Prostate gland (tissue), 2 donors: ENCODE measurements at places on chromosomes 3 and 15.
A peak's percentile ranks its signal among the peaks of the same experiment; 100 is the strongest.

DNA sequence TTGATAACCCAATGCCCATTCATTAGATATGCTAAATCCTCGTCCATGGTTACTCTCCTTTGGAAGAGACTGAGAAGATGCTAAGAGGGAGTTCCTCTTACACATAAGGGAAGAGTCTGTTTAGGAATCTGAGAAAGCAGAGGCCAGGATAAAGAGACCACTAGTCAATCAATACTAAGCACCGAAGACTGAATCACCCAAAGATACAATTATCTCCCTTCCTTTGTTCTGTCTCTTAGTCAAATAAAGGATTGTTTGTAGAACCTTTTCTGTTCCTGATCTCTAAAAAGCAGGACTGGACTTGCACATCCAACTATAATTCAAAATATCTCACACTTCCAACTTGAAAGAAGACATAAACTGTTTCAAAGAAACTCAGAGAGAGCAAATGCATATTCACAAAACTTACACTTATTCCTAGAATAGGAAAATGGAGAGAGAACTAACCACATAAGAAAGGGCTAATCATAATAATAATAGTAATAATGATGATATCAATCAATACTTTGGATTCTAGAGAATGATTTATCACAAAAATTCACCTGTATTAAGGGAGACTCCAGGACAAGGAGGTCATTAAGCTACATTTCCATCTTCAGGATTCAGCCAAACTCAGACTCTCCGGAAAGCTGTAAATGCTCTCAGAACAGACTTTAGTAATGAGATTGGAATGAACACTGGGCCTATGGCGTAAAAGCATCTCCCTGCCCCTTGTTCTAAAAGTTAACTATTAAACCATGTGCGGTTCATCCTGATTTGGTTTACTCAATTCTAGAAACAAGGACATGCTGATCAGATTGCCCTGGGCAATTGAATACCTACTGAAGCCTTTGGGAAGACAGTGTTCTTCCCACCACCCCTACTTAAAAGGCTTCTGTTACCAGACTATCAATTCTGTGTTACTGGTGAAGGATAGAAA lies 401.5 kb downstream of the ZBTB20 start:
- no peak for DNase-seq
- H3K27ac ChIP-seq = peak overlapping the region; percentile 26
- H3K36me3 ChIP-seq = no peaks in the 10 kb centered on the region

DNA sequence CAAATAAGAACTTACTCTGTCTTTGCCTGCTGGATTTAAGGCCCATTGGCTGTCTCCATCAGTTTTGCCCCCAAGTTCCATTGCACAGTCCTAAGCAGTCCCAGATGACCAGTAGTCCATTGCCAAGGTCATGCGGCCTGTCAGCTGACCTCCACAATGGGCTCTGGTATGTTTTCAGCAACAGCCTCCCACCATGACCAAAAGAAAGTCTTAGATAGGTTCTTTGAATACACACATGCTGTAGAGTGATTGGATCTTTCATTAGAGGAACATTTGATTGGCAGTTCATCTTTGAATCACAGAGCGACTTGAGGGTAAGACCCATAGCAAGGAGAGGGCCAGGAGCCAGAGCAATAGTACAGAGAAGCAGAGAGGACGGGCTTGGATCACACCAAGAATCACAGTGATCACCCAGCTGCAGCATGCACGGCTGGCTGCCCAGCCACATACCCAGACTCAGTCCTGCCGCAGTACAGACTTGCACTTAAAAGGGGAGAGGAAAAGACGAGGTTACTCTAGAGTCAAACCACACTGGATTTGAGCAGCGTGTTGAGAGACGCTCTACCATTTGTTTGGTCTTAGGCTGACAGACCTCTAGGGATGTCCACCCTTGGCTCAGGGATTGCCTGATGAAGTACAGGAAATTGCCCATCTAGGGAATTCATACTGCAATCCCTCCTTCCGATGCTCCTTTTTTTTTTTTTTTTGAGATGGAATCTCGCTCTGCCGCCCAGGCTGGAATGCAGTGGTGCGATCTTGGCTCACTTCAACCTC lies 50.4 kb downstream of the APH1B start:
- no peak for DNase-seq
- H3K4me1 ChIP-seq = no peaks in the 10 kb centered on the region
- H3K36me3 ChIP-seq = no peaks in the 10 kb centered on the region
- H3K4me3 ChIP-seq = no peak overlapping the region
- no peaks in the 10 kb centered on the region for H3K27me3 ChIP-seq

GRCh38 chr3:161405836-161406235 lies 34.5 kb upstream of the SPTSSB start:
- no peaks in the 10 kb centered on the region for H3K36me3 ChIP-seq
- H3K27me3 ChIP-seq = no peaks in the 10 kb centered on the region
- no peaks in the 10 kb centered on the region for H3K4me1 ChIP-seq
- no peak overlapping the region for H3K27ac ChIP-seq
- no peak overlapping the region for H3K4me3 ChIP-seq

DNA sequence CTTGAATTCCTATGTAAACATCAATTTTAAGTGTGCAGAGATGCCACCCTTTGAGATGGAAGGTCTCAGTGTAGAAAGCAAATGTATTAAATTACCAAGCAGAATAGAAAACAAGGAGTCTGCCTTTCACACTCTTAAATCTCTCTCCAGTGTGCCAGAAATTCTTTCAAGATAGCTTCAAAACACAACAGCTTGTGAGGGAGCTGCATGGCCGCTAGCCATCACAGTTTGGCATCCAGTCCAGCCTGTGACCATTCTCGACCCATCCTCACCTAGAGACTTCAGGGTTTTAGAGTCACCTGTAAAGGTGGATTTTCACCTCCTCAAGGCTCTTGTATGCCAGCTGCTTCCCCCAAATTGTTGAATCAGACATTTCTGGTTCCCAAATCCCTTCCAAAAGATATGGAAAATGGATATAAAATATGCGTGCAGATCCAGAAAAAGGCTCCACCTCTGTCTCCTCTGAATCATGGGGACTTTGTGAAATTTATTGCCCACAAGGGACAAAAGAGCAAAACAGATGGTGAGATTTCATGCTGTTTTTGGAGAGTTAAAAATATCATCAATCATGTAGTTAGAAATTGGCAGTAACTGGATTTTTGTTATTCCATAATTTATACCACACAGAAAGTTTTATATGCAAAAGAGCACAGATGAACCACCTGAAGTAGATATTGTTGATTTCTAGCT lies 114.2 kb upstream of the THRB start:
- H3K4me1 ChIP-seq = no peaks in the 10 kb centered on the region
- H3K36me3 ChIP-seq = no peaks in the 10 kb centered on the region
- H3K27me3 ChIP-seq = no peaks in the 10 kb centered on the region
- no peak overlapping the region for H3K27ac ChIP-seq
- no peak for DNase-seq

- DNase-seq = no peak
- H3K27ac ChIP-seq = no peak overlapping the region
- no peak overlapping the region for H3K4me3 ChIP-seq
- no peaks in the 10 kb centered on the region for H3K36me3 ChIP-seq
- H3K27me3 ChIP-seq = no peaks in the 10 kb centered on the region
Measured at GRCh38 chr15:30978328-30978727, 13.1 kb downstream of the MTMR10 start.

DNA sequence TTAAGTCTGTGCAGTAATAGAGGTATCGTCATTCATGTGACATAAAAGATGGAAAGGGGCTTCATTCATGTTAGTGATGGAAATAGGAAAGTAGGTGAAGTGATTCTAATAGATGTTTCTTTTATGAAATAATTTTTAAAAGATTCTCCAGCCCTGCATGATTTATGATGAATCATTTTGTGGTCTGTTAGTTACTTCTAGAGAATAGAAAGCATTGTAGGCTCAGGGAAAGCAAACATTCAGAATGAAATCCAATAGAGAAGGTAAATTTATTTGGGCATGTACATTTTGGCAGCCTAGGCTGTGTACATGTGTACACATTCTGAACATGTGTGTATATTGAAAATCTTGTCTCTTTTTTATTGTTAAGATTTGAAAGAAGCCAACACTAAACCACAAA lies 23.1 kb downstream of the PPARG start:
- no peaks in the 10 kb centered on the region for H3K4me1 ChIP-seq
- no peaks in the 10 kb centered on the region for H3K36me3 ChIP-seq
- no peak overlapping the region for H3K27ac ChIP-seq
- no peak for DNase-seq
- no peaks in the 10 kb centered on the region for H3K27me3 ChIP-seq

DNA sequence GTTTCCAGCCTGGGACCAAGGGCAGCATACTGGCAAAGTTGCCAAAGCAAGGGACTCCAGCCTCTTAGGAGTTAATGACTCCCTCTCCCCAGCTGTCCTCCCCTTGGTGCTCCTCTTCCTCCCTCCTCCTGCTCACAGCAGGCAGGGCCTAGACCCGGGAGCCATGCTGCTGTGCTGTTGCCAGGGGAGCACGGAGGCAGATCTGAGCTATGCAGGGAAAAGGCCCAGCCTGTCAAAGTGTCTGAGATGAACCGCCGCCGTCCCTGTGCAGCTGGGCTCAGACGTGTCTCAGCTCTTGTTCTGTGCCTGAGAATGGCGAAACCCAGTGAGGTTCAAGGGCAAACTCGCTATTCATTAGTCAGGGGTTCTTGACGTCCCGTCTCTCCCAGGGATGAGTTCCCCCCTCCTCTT lies 60.8 kb upstream of the POLG start:
- no peaks in the 10 kb centered on the region for H3K36me3 ChIP-seq
- H3K4me3 ChIP-seq = no peak overlapping the region
- no peak for DNase-seq
- no peak overlapping the region for H3K27ac ChIP-seq

GRCh38 chr3:41244620-41245336 lies 45.5 kb downstream of the CTNNB1 start:
- no peaks in the 10 kb centered on the region for H3K4me1 ChIP-seq
- H3K36me3 ChIP-seq = no peaks in the 10 kb centered on the region
- no peak overlapping the region for H3K27ac ChIP-seq

- no peaks in the 10 kb centered on the region for H3K27me3 ChIP-seq
- no peaks in the 10 kb centered on the region for H3K4me1 ChIP-seq
- H3K36me3 ChIP-seq = no peaks in the 10 kb centered on the region
- no peak overlapping the region for H3K4me3 ChIP-seq
Measured at GRCh38 chr3:109413049-109413448, 75.7 kb upstream of the DPPA4 start.

GRCh38 chr3:56185827-56186226 lies 282.4 kb downstream of the ERC2 start:
- H3K4me1 ChIP-seq = no peaks in the 10 kb centered on the region
- no peak overlapping the region for H3K4me3 ChIP-seq
- DNase-seq = no peak
- H3K36me3 ChIP-seq = no peaks in the 10 kb centered on the region
- H3K27ac ChIP-seq = no peak overlapping the region

- no peaks in the 10 kb centered on the region for H3K36me3 ChIP-seq
- no peak overlapping the region for H3K27ac ChIP-seq
- H3K27me3 ChIP-seq = no peaks in the 10 kb centered on the region
- DNase-seq = no peak
Measured at GRCh38 chr3:134276086-134276485, 25.4 kb upstream of the RYK start.

- H3K27ac ChIP-seq = no peak overlapping the region
- H3K4me3 ChIP-seq = no peak overlapping the region
- peaks cover 3% of the 10 kb centered on the region for H3K4me1 ChIP-seq
- no peak for DNase-seq
- no peaks in the 10 kb centered on the region for H3K27me3 ChIP-seq
- H3K36me3 ChIP-seq = no peaks in the 10 kb centered on the region
Measured at GRCh38 chr3:108051005-108051404, 39.8 kb downstream of the CD47 start.

DNA sequence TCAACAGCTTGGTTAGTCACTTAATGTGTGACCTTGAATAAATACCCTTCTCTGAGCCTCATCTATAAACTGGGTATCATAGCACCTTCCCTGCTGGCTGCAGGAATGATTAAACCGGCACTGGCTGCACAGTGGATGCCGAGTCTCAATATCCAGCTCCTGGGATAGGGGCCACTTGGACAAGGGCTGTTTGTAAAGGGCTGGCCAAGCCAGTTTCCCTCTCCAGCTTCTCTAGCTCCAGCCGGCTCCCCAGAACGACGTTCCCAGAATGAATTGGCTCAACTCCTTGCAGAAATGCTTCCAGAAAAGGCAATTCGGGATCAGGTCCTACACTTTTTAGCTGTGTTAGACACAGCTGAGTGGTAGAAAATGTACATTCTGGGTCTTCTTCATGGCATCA lies 58.8 kb downstream of the LSM3 start:
- H3K27me3 ChIP-seq = no peaks in the 10 kb centered on the region
- no peak overlapping the region for H3K27ac ChIP-seq
- no peaks in the 10 kb centered on the region for H3K36me3 ChIP-seq

GRCh38 chr15:58440922-58441321 lies 9.1 kb downstream of the LIPC start:
- peaks cover 4% of the 10 kb centered on the region for H3K4me1 ChIP-seq
- H3K27me3 ChIP-seq = no peaks in the 10 kb centered on the region
- H3K27ac ChIP-seq = peak overlapping the region; percentile 70
- H3K4me3 ChIP-seq = no peak overlapping the region
- DNase-seq = peak; percentile 68
- no peaks in the 10 kb centered on the region for H3K36me3 ChIP-seq

GRCh38 chr3:105615814-105616213 lies 249.1 kb downstream of the ALCAM start:
- no peaks in the 10 kb centered on the region for H3K36me3 ChIP-seq
- H3K4me1 ChIP-seq = no peaks in the 10 kb centered on the region
- no peak overlapping the region for H3K27ac ChIP-seq
- H3K4me3 ChIP-seq = no peak overlapping the region
- no peaks in the 10 kb centered on the region for H3K27me3 ChIP-seq

GRCh38 chr3:71384388-71384787 lies 199.1 kb downstream of the FOXP1 start:
- no peaks in the 10 kb centered on the region for H3K27me3 ChIP-seq
- no peak for DNase-seq
- no peaks in the 10 kb centered on the region for H3K36me3 ChIP-seq
- H3K27ac ChIP-seq = no peak overlapping the region
- H3K4me3 ChIP-seq = no peak overlapping the region
- H3K4me1 ChIP-seq = no peaks in the 10 kb centered on the region

DNA sequence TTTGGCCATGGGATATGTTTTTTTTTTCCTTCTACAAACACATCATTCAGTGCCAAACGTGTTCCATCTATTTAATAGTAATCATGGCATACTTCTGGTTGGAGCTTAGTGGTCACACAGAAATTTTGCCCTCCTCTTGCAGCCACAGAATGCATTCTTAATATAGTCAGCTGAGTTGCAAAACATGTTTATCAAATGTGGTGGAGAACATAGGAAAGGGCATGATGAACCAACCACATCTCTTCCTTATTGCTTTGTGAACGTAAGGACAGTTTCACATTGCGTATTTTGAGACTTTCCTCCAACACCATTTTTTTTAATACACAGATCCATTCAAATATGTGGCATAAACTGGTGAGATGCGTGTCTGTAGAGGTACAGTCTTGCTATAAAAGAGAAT lies 106.8 kb downstream of the BBX start:
- no peaks in the 10 kb centered on the region for H3K4me1 ChIP-seq
- no peaks in the 10 kb centered on the region for H3K36me3 ChIP-seq
- DNase-seq = no peak

DNA sequence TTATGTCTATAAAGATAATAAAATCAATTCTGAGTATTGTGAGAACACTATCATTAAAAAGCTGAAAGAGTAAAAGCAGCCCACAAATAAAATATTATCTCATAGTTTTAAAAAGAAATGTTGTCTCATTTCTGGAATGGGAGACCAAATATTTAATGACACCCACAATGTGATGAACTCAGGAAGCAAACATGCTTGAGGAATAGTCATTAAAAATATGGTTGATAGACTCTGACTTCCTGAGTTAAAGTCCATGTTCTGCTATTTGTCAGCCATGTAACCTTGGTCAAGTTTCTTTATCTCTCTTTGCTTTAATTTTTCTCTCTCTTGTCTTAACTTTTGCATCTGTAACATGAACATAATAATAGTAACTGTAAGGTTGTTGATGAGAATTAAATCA lies 35.5 kb upstream of the CHMP2B start:
- no peak overlapping the region for H3K27ac ChIP-seq
- H3K4me1 ChIP-seq = no peaks in the 10 kb centered on the region
- no peak for DNase-seq
- H3K27me3 ChIP-seq = no peaks in the 10 kb centered on the region
- H3K4me3 ChIP-seq = no peak overlapping the region
